H9 (cell line): ENCODE measurements at places on chromosomes 4 and X. TPM values are rescaled to one million over a fixed set of nuclear protein-coding genes. Genes with fewer than 3 reads are reported as not detected.

- no peak for DNase-seq
Observed at GRCh38 chr4:176340871-176341685, 21.3 kb downstream of the SPCS3 start.

DNA sequence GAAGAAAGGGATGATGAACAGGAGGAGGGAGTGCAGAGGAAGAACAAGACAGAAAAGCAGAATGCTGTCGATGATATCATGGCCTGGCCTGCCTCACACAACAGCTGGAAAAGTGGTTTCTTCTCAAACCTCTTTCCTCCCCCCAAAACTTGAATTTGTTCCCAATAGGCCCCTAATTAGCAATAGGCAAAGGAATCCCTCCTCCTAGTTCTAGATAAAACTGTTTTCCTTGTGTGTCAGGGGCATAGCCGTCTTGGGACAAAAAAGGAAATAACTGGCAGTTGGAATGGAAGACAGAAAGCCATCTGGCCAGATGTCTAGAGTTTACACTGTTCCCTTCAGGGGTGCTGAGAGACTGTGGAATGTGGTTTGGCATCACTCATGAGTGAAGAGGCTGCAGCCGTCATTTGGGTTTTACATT lies 177.8 kb upstream of the C1QTNF7 start:
- DNase-seq = no peak

DNA sequence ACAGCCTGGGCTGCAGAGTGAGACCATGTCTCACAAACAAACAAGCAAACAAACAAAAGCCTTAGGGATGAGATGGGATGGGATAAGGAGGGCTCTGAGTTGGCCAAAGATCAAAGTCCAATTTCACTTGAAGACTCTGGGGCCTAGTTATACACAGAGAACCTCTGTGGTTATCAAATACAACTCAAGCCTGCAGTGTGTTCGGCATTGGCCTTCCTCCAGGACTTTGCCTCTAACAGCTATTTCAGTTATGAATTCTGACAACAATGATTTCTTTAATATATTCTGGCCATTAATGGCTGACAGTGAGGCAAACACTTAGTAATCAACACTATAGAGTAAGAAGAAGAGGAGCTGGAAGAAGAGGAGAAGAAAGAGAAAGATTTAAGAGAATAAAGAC lies 171.1 kb downstream of the PDGFRA start:
- no peak for DNase-seq

DNA sequence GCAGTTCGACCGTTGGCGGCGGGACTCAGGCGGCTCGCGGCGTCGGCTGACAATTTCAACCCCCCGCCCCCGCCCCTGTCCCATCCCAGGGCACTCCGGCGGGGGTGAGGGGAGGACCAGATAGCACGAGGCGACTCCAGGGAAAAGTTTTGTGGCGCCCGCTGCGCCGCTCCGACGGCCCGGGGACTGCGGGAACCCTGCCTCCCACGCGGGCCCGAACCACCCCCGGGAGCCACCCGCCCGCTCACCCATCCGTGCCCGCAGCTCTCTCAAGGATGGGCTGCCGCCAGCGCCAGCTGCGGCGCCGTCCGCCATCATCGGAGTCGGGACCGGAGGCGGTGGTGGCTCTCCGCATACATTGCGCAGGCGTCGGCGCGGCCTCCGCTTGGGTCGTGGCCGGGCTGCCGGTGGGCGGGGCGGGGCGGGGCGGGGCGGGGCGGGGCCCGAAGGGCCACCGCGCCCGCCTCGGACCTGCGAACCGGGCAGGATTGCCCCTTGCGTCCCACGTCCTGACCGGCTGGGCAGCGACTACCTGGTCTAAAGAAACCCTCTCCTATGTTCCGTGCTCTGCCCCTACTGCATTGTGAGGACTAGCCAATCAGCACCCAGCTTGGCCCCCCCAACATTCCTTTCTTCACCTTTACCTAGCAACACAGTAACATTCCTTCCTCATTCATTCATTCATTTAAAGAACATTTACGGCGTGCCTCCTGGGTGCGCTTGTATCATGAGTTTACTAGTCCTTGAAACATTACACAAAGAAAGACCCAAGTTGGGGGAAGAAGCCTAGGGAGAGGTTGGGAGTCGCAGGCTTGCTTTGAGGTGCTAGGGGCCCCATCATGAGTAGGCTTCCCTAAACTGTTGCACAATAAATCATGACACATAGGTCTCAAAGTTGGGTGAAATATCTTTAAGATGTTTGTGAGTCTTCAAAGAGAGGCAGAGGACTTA lies at the start of gene MAP7D3:
Gene MAP7D3 (minus strand): TSS at position 360 of the 951 bp plus-strand sequence. CDS start 42 bp downstream, at position 318.
- DNase-seq = peak; percentile 84

DNA sequence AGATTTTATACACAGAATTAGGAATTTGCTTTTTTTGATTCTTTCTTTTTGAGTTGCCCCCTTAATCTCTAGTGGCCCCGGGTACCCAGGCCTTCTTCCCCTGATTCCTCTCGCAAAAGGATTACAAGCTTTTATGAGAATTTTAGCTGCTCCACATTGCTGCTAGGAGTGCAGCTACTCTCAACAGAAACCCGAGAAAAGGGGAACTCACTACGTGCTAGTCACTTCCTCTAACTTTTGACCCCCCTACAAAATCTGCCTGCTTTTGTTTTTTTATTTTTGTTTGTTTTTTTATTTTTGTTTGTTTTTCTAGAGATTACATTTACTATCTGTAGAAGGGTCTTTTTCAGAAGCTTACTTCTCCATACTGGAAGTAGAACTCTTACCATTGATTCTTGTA lies 64.1 kb downstream of the ZNF81 start:
- DNase-seq = no peak

GRCh38 chrX:2578864-2579263 lies 78.1 kb upstream of the DHRSX start:
- DNase-seq = no peak

- DNase-seq = peak; percentile 53
Observed at GRCh38 chrX:137194164-137194563, 160.4 kb upstream of the GPR101 start.

GRCh38 chr4:110059556-110060191 lies 138.7 kb downstream of the ELOVL6 start:
- no peak for DNase-seq

DNA sequence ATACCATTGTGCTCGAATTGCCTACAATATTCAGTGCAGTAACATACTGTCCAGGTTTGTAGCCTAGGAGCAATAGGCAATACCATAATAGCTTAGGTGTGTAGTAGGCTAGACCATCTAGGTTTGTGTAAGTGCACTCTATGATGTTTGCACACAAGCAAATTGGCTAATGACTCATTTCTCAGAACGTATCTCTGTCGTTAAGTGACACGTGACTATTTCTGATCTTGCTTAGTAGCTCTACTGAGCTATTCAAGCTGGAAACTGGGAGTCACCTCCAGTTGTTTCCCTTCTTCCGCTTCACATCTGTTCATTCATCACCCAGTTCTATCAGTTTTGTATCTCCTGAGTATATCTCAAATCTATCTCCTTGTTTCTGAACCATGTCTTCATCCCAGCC lies 86.1 kb downstream of the HNRNPD start:
- DNase-seq = no peak

GRCh38 chrX:103360092-103360491 lies 3.8 kb downstream of the TCEAL9 start:
- no peak for DNase-seq

MAGEA4 gene
- 0.53 and 0.68 TPM in 2 replicates for total RNA-seq

CYBB gene
- 0.04 and 0.07 TPM in 2 replicates for total RNA-seq

DNA sequence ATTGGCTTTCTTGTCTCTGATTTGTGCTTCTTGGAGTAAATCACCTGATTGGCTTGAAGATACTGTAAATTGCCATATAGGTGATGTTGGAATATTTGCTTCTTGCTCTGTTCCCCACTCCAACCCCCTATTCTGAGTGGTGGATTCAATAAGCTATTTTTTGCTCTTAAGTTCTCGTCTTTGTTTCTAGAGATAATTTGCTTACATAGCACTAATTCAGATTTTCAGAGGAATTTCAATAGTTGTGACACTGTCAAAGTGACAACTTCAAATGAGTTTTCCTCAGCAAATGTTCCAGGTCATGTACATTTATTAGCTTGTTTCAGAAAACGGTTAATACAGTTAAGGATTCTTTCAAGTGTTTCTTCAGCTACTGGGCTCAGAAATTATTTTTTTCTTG lies 18.6 kb downstream of the LANCL3 start:
- no peak for DNase-seq

NUP62CL gene
- 3.9 and 4.3 TPM in 2 replicates for total RNA-seq

GRCh38 chr4:45423896-45424295 lies 697.5 kb upstream of the GNPDA2 start:
- DNase-seq = no peak

DNA sequence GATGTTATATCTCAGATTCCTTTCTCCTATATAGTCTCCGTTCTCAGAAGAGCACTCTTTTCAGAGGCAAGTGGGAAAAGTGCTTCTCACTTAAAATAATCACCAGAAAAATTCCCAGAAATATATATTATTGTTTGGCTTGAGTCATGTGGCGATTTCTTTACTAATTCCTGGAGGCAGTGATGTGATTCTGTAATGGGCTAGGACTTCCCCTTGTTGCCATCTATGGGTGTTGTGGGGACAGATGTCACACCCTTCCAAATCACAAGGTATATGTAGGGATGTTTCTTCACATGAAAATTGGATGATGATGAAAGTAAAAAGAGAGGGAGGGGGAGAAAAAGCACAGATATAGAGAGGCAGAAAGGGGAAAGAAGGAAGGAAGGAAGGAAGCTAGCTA lies 553.4 kb downstream of the PPP4R3C start:
- DNase-seq = no peak

- DNase-seq = no peak
Observed at GRCh38 chr4:24842356-24842755, 47.0 kb downstream of the SOD3 start.

SLC25A53 gene
- total RNA-seq = 1.3 and 1.6 TPM in 2 replicates

- DNase-seq = no peak
Observed at GRCh38 chrX:9856588-9856987, 70.4 kb downstream of the SHROOM2 start.

- no peak for DNase-seq
Observed at GRCh38 chrX:27998666-27999065, 17.4 kb upstream of the DCAF8L1 start.

GRCh38 chr4:99845708-99846469 lies 29.3 kb downstream of the DAPP1 start:
- DNase-seq = no peak

DNA sequence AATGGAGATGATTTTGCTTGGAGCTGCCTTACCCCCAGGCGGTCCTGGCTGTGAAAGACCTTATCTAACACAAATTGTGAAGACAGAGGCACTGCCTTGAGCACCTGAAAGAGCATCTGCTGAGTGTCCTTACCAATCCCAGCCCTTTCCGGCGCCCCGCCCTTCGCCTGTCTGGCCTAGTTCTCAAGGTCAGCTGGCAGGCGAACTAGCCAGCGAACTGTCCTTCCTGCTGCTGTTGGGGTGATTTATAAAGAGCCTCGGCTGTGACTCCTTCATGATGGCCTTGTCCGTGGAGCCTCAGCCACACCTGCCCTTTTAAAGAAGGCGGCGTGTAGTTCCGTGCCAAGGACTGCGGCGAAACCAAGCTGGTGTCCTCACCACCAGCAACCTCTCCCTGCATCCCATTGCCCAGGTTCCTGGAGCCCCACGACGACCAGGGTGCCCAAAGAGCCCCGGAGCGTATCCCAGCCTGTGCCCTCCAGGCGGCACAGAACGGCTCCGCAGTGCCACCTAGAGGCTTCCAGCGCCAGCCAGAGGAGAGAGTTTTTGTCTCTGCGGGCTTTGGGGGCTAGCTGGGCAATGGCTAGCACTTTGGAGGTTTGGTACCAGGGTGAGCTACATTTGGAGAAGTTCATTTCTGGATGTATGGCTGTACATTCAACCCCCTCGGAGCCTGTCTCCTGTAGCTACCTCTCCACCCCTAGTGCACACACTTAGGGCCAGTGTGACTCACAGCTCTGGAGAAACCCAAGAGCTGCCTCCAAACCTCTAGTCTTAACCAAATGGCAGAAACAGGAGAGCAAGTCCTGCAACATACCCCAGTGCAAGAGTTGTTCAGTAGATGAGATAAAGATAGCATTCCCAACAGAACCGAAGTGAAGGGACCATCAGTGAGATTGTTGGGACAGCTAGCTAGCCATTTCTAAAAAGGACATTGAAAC lies 36.8 kb upstream of the VMA21 start:
- peak; percentile 64 for DNase-seq

CTAG2 gene
- not detected in 2 replicates for total RNA-seq

- DNase-seq = no peak
Observed at GRCh38 chr4:27096142-27096824, 235.6 kb downstream of the STIM2 start.

DNA sequence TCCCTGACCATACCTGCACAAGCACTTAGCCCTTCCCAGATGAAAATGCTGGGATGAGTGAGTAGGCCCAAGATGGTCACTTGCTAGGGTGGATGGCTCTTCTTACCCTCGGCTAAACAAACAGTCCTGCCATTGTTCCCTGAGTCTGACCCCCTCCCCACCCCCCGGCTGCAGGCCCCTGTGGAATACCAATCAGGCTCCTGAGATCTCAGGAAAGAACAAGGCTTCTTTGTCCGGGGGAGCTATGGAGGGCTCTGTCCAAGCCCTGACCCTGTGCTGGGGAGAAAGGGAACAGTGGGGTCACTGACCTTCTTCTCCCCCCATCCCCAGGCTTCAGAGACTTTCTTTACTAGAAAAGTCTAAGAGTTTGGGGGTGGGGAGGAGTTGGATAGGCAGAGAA lies 6.0 kb downstream of the PLP1 start:
- DNase-seq = peak; percentile 17

DNA sequence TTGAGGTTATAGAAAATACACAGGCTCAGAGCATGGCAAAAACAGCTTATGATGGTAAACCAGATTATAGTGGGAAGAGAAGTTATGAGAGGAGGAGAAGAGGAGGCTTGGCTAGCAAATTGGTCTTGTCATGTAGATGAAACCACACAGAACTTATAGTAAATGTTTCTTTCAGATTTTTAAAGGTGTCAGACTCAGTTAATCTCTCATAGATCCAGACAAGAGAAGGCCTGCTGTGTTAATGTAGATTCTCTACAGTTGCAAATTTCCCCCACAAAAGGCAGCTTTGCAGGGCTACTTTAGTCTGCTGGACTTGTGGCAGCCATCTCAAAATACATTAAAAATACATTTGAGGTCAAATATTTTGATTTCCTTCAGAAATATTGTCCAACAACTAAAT lies 1731.7 kb downstream of the ARAP2 start:
- no peak for DNase-seq

DNA sequence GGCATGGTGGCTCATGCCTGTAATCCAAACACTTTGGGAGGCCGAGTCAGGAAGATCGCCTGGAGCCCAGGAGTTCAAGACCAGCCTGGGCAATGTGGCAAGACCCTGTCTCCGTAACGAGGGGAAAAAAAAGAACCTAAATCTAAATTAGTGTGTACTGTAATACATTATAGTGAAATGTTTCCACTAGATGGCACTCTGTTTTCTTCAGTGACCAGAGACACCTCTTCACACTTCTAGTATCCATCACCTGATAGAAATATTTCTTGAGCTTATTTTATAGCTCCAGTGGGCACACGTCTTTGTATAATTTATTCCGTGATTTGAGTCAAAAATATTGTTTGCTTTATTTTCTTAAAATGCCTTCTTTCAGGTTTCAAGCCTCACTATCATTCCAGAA lies 600.9 kb upstream of the DIPK2B start:
- DNase-seq = no peak
